Fibroblast of lung (primary cell): ENCODE measurements at places on chromosomes 12 and 14. TPM values are rescaled to one million over a fixed set of nuclear protein-coding genes. Genes with fewer than 3 reads are reported as not detected.

The KRT83 gene
- not detected in 2 replicates for polyA plus RNA-seq

The AVPR1A gene
- polyA plus RNA-seq = not detected in 2 replicates

The ABCC9 gene
- 5.9 and 31.1 TPM in 2 replicates for polyA plus RNA-seq

The USP44 gene
- polyA plus RNA-seq = 7.0 and 21.5 TPM in 2 replicates

The FBLN5 gene
- 47.5 and 50.4 TPM in 2 replicates for polyA plus RNA-seq

The STAB2 gene
- polyA plus RNA-seq = not detected in 2 replicates

The TPI1 gene
- 1,617 and 1,654 TPM in 2 replicates for polyA plus RNA-seq

The FGF6 gene
- not detected in 2 replicates for polyA plus RNA-seq

The PROX2 gene
- polyA plus RNA-seq = 0.01 TPM in 1 of 2 replicates, not detected in the other

The KRT6C gene
- not detected in 2 replicates for polyA plus RNA-seq

The L3HYPDH gene
- 28.7 and 31.7 TPM in 2 replicates for polyA plus RNA-seq

The SMOC1 gene
- polyA plus RNA-seq = 0.05 and 0.06 TPM in 2 replicates

The KRT2 gene
- not detected in 2 replicates for polyA plus RNA-seq

The LRRC43 gene
- polyA plus RNA-seq = 0.61 and 0.71 TPM in 2 replicates

The CCDC175 gene
- polyA plus RNA-seq = not detected in 2 replicates

The SLCO1B1 gene
- not detected in 2 replicates for polyA plus RNA-seq

The TTC5 gene
- 20.3 and 22.4 TPM in 2 replicates for polyA plus RNA-seq

The RASSF8 gene
- 22.4 and 28.8 TPM in 2 replicates for polyA plus RNA-seq

The SLC22A17 gene
- 3.9 and 7.9 TPM in 2 replicates for polyA plus RNA-seq

The HOXC9 gene
- 0.21 and 0.24 TPM in 2 replicates for polyA plus RNA-seq

The SH2B3 gene
- 29.2 and 32.0 TPM in 2 replicates for polyA plus RNA-seq

The SLC17A8 gene
- not detected in 2 replicates for polyA plus RNA-seq

The LPAR5 gene
- polyA plus RNA-seq = 0.02 and 0.07 TPM in 2 replicates

The ESPL1 gene
- polyA plus RNA-seq = 1.4 and 5.8 TPM in 2 replicates

The CEBPE gene
- not detected in 2 replicates for polyA plus RNA-seq

The BDKRB2 gene
- 24.0 and 26.8 TPM in 2 replicates for polyA plus RNA-seq

The TSHR gene
- not detected in 2 replicates for polyA plus RNA-seq

The OXA1L gene
- polyA plus RNA-seq = 141 and 159 TPM in 2 replicates

The TMCC3 gene
- polyA plus RNA-seq = 0.22 and 0.27 TPM in 2 replicates

The TTC6 gene
- polyA plus RNA-seq = not detected in 2 replicates

The IGFBP6 gene
- polyA plus RNA-seq = 229 and 274 TPM in 2 replicates

The TM7SF3 gene
- polyA plus RNA-seq = 72.2 and 85.3 TPM in 2 replicates

The SIX6 gene
- polyA plus RNA-seq = not detected in 2 replicates

The CMTM5 gene
- 0.08 TPM in 1 of 2 replicates, not detected in the other for polyA plus RNA-seq

The SLC5A8 gene
- not detected in 2 replicates for polyA plus RNA-seq

The PRMT5 gene
- polyA plus RNA-seq = 91.7 and 136 TPM in 2 replicates

The PRKD1 gene
- polyA plus RNA-seq = 22.2 and 26.2 TPM in 2 replicates

The GARIN6 gene
- polyA plus RNA-seq = not detected in 2 replicates

The CCDC196 gene
- not detected in 2 replicates for polyA plus RNA-seq

The WNT1 gene
- not detected in 2 replicates for polyA plus RNA-seq

The TMPRSS12 gene
- not detected in 2 replicates for polyA plus RNA-seq

The BATF gene
- 0.21 TPM in 1 of 2 replicates, not detected in the other for polyA plus RNA-seq

The NTF3 gene
- polyA plus RNA-seq = 11.2 and 12.5 TPM in 2 replicates

The TAS2R20 gene
- polyA plus RNA-seq = 0.06 and 0.22 TPM in 2 replicates

The ACSS3 gene
- 2.7 and 10.3 TPM in 2 replicates for polyA plus RNA-seq

The POTEG gene
- polyA plus RNA-seq = not detected in 2 replicates

The IGF1 gene
- 0.05 and 0.40 TPM in 2 replicates for polyA plus RNA-seq
